Mesendoderm (in vitro differentiated cells): ENCODE measurements at places on chromosomes 16 and 17.

GRCh38 chr17:71978435-71978834 lies 142.4 kb upstream of the SOX9 start:
- no peak for DNase-seq

GRCh38 chr17:82009413-82009812 lies 13.3 kb downstream of the CENPX start:
- DNase-seq: no peak

- DNase-seq: no peak
These were observed 5.4 kb upstream of the TNS4 start for GRCh38 chr17:40506786-40507185.

- DNase-seq: peak; percentile 39
These were observed 147.9 kb upstream of the MON1B start for GRCh38 chr16:77043076-77043475.

GRCh38 chr17:60094754-60095153 lies 16.0 kb upstream of the HEATR6 start:
- no peak for DNase-seq

DNA sequence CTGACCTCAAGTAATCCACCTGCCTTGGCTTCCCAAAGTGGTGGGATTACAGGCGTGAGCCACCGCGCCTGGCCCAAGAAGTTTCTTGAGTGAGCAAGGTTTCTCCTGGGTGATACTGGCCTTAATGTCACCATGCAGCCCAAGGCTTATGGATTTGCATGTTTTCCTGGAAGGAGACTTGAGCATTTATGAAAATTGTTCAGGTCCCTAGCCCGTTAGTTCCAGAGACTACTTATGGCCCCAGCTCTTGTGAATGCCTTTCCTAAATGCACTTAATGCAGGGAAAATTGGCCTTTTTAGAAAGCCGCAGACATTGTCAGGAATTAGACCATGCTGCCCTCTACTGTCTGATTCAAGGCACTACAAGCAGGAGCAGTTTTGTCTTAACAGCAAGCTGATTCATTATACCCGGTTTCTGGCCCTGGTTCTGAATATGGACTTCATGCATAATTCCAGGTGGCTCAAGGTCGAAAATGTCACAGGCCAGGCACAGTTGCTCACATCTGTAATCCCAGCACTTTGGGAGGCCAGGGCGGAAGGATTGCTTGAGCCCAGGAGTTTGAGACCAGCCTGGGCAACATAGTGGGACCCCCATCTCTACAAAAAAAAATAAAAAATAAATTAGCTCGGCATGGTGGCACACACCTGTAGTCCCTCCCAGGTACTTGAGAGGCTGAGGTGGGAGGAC lies 91.3 kb downstream of the SNX29 start:
- peak; percentile 76 for DNase-seq

DNA sequence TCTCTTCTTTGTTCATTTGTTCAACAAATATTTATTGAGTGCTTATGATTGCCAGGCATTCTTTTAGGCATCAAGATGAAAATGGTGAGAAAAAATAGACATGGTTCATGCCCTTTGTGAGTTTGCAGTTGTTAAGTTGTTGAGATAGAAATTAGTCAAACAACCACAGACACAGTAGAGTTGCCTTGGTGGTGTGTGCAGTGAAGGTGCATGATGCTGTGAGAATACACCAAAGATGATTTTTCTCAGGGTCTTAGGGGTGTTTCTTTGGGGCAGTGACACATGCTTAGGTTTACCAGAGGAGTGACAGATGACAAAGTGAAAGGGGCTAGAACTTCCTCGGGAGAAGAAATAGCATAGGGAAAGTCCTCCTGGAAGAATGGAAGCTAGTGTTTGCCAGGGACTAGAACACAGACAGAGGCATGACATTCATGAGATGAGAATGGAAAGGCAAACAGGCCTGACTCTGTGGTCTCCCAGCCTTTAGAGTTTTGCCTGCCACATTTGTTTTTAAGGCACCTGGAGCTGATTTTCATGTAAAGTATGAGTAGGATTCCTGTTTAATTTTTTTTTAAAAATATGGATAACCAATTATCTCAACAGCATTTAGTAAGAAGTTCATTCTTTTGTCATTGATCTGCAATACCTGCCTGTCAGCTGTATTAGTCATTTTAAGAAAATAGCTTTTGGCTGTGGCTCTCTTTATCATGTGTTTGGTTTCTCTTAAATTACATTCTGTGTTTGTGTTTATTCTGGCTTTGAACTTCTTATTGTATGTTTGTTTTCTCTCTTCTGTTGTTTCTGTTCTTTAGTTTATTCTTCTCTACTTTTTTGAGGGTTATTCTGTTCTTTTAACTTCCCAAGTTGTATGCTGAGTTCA lies 36.6 kb downstream of the CYLD start:
- no peak for DNase-seq

- DNase-seq: no peak
These were observed 103.9 kb upstream of the CREBBP start for GRCh38 chr16:3984111-3985060.

- no peak for DNase-seq
These were observed 5.3 kb upstream of the NPIPB7 start for GRCh38 chr16:28477311-28477920.

- no peak for DNase-seq
These were observed 64.1 kb upstream of the LGALS9 start for GRCh38 chr17:27566671-27567562.

DNA sequence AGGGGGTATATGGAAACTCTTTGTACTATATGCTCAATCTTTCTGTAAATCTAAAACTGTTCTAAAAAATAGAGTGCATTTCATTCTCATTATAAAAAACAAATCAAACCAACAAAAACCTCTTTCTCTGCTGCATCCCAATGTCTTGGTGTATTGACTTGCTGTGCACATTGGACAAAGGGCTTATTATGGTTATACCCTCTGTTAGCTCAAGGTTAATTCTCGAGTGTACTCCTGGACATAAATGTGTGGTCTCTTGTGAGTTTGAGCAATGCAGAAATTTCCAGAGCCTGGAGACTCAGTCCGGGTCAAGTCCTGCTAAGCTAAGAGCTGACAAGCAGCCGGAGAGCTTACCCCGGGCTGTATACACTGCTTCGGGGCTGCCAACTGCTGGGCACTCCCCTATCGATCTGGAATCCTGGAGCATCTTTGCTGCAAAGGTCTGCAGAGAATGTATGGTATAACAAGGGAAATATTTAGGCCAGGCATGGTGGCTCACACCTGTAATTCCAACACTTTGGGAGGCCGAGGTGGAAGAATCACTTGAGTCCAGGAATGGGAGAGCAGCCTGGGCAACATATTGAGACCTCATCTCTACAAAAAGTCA lies 66.2 kb upstream of the BRD7 start:
- DNase-seq: no peak

- DNase-seq: no peak
These were observed 5.7 kb upstream of the DHX8 start for GRCh38 chr17:43477832-43478634.

GRCh38 chr17:78915872-78916632 lies 9.1 kb downstream of the TIMP2 start:
- peak; percentile 57 for DNase-seq

DNA sequence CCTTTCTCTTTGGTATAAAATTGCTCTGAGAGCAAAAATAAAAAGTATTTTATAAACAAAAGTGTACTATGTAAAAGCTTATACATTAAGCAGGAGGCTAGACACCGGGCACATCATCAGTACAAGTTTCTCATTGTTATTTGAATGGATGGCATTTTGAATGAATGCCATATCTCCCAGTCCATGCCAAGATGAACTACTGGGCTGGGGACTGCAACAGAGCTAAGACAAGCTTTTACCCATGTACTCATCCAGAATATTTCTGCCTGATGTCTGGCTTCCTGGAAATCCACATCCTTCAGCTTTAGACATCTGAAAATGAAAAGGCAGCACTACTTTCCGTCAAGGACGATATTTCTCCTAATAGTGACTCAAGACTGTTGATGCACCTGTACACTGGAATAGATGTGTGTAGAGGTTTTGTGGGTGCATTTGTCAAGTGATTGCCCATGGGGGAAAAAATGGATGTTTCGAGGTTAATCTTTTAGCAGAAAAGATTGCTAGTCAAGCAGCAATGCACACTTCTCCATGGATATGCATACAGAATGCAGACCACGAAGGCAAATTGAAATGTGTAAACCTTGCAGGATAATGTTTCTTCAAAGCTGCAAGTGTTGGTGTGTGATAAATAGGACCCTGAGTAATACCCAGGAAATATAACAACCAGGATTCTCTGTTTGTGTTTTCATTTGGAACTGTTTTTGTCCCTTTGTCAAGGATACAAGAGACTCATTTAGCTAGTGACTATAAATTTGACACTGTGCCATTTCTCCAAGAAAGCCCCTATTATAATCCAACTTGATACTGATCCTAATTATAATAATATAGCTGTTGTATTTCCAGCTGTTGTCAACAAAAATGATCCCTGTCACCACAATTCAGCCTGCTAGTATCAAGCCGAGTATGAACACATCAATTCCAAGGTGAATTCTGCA lies 173.8 kb downstream of the CDH8 start:
- no peak for DNase-seq

DNA sequence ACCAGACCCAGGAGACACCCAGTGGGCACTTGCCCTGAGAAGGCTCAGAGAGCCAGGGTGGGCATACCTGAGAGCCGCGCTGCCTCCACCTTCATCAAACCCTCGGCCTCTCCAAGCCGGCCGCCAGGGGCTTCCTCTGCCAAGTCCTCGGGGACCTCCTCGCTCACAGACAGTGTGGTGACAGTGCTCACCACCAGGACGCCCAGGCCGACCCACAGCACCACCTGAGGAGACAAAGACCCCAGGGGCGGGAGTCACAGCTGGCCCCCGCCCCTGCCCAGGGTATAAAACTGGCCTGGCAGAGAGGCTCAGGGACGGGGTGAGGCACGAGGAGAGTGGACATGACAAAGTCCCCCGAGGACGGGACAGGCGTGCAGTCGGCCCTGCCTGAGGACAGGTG lies 21.1 kb downstream of the NDUFAF8 start:
- no peak for DNase-seq

GRCh38 chr16:72530434-72530833 lies 358.5 kb upstream of the PMFBP1 start:
- peak; percentile 3 for DNase-seq

DNA sequence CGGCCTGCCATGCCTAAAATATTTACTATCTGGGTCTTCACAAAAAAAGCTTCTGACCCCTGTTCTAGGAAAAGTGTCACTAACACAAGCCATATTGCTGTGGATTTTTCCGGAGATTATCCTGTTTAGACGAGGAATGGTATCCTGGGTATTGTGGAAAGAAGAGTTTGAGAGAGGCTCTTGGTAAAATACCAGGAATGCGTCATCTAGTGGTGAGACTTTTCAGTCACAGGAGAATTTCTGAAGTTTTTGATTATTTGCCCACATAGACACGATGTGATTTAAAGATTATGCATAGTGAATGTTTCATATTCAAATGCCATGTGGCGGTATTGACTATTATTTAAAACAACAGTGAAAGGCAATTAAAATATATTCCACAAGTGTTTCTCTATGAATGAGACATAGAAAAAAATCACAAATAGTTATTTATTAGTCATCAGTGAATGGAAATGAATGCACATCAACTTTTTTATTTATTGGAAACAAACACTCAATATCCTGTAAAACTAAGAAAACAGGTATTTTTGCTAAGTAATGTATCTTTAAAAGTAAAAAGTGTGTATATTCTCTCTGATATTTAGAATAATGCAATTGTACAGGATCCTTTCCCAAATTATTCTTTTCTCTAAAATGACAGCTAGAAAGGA lies 7.8 kb downstream of the KRT28 start:
- peak; percentile 39 for DNase-seq

GRCh38 chr17:48440669-48441068 lies 10.7 kb upstream of the SKAP1 start:
- no peak for DNase-seq

DNA sequence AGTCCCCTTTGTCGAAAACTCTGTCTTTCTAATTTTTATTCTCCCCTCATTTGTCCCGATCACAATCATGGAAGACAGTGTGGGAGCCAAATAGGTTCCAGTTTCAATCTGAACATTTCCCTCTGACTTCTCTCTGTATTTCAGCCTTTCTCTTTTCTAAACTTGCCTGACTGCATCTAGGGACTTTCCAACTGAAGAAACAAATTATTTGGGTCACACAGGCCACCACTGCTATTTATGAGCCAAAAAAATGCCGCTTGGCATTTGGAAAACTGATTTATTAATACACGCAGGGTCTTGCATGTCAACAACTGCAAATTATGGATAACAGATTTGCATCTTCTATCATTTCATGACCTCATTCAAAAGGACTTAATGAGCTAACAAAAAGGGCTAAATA lies 55.2 kb upstream of the ELAC2 start:
- DNase-seq: no peak

DNA sequence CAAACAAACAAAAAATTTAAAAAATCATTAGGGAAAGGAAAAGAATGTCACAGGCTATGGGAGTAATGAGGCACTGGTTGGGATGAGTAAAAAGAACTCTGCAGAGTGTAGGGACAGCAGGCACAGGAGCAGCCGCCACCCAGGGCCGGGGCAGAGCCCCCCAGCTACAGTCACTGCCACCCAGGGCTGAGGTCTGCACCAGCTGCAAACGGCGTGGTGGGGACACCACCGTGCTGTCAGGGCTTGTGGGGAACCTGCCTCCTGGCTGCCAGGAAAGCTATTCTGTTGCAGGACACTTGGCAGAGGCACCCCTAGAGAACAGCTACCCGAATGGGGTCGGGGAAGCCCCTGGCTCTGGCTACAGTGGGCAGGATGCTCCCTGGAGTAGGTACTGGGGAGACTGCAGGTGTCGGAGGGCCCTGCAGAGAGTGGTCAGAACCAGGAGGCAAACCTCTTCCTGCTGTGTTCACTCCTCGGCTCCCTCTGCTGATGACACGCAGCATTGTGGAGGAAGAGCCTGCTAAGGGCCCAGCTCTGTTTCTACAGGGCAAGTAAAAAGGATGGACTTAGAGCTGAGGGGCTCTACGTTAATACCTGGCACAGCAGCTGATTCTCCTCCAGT lies 32.3 kb upstream of the CAPN15 start:
- peak; percentile 85 for DNase-seq

GRCh38 chr16:53484542-53484941 lies 18.5 kb downstream of the AKTIP start:
- no peak for DNase-seq

- DNase-seq: no peak
These were observed 47.8 kb downstream of the NFAT5 start for GRCh38 chr16:69613378-69614154.

GRCh38 chr17:76383546-76384221 lies 725 bp upstream of the SPHK1 start:
- peak; percentile 78 for DNase-seq

- no peak for DNase-seq
These were observed 631 bp downstream of the RETREG3 start for GRCh38 chr17:42608305-42609181.
